ENCODE measurements at places on chromosomes 2 and 18. TPM values are rescaled to one million over a fixed set of nuclear protein-coding genes. Genes with fewer than 3 reads are reported as not detected.

DNA sequence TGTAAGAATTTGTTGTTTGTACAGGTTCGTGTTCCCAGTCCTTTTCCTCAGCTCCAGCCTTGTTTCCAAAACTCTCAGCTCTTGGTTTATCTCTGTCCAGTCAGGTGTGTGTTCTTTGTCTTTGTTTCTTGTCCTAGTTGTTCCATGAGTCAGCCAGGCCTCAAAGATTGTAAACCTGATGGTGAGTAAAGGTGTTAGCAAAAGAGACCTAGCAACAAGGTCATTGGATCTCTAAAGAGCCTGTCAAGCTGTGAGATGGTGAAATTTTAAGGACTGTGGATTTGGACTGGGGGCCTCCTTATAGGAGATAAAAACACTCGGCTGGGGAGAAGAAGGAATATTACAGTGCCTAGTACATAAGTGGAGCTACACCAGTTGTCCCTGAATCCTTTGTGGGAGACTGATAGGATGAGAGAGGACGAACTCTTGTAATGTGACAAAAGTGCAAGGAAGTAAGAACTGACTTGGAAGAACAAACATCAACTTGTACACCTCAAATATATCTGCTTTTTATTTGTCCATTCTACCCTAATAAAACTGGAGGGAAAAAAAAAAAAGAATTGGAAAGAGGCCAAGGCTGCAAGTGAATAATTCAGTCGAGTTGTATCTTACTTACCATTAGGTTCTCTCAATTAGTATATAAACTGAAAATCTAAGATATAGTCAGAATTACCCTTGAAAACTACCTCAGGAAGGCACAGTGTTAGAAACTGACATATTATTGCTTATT lies 37.2 kb downstream of the ITGA6 start:
- DNase-seq: no peak
- no peaks in the 10 kb centered on the region for H3K27me3 ChIP-seq
- H3K4me1 ChIP-seq: peaks cover 51% of the 10 kb centered on the region
- peak overlapping the region; percentile 66 for H3K27ac ChIP-seq

- no peak overlapping the region for H3K27ac ChIP-seq
- H3K4me3 ChIP-seq: no peak overlapping the region
- H3K4me1 ChIP-seq: no peaks in the 10 kb centered on the region
- H3K36me3 ChIP-seq: no peaks in the 10 kb centered on the region
Measured at GRCh38 chr2:58870704-58871103, 629.6 kb upstream of the FANCL start.

- H3K4me1 ChIP-seq: no peaks in the 10 kb centered on the region
- H3K36me3 ChIP-seq: no peaks in the 10 kb centered on the region
- no peak for DNase-seq
Measured at GRCh38 chr2:28004086-28004485, 113.6 kb downstream of the BABAM2 start.

- no peaks in the 10 kb centered on the region for H3K27me3 ChIP-seq
- H3K36me3 ChIP-seq: peaks cover 2% of the 10 kb centered on the region
- DNase-seq: no peak
- H3K4me3 ChIP-seq: no peak overlapping the region
Measured at GRCh38 chr2:43358410-43359201, 132.2 kb upstream of the ZFP36L2 start.

- H3K36me3 ChIP-seq: no peaks in the 10 kb centered on the region
- H3K4me1 ChIP-seq: no peaks in the 10 kb centered on the region
- DNase-seq: no peak
- no peak overlapping the region for H3K4me3 ChIP-seq
- no peaks in the 10 kb centered on the region for H3K27me3 ChIP-seq
- no peak overlapping the region for H3K27ac ChIP-seq
Measured at GRCh38 chr18:1296237-1296636, 391.6 kb downstream of the ADCYAP1 start.

DNA sequence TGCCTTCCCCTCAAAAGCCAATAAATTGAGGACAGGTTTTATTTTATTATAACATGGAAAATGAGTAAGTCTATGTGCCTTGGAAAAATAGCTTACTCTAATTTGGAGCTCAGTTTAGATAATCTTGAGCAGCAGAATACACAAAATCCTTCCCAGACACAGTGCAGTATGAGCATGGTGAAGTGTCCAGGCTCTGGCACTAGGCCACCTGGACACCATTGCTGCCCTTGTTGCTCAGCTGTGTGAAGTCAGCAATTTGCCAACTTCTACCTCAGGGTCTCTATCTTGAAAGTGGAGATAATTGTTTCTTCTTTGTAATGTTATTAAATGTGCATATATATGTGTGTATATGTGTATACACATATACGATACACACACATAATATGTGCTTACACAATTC lies 104.9 kb upstream of the CAVIN2 start:
- H3K4me3 ChIP-seq: no peak overlapping the region
- no peak overlapping the region for H3K27ac ChIP-seq
- H3K36me3 ChIP-seq: no peaks in the 10 kb centered on the region

DNA sequence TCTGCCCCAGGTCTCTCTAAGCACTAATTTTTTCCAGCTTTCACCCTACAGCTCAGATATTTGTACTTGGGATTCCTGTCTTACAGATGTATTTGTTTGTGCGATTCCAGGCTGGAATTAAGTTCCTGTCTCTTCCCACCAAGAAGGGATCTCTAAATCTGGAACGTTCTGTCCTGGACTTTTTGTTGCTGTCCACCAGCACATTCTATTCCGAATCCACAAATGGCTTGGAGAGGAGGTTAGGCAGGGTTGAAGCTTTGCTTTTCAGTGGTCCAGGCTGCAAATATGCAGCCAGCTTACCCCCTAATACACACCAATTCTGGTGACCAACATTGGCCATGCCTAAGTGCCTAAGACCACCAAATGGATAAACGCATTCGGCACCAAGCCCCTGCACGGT lies 315.0 kb downstream of the TNS1 start:
- H3K4me1 ChIP-seq: no peaks in the 10 kb centered on the region
- no peaks in the 10 kb centered on the region for H3K27me3 ChIP-seq
- no peak overlapping the region for H3K27ac ChIP-seq
- no peak overlapping the region for H3K4me3 ChIP-seq
- no peak for DNase-seq

GRCh38 chr2:70474256-70474848 lies 79.3 kb downstream of the TGFA start:
- H3K36me3 ChIP-seq: no peaks in the 10 kb centered on the region
- no peak overlapping the region for H3K27ac ChIP-seq
- no peak for DNase-seq
- H3K4me1 ChIP-seq: peaks cover 57% of the 10 kb centered on the region

- peaks cover 50% of the 10 kb centered on the region for H3K4me1 ChIP-seq
- no peak for DNase-seq
- no peaks in the 10 kb centered on the region for H3K27me3 ChIP-seq
- H3K36me3 ChIP-seq: peaks cover 2% of the 10 kb centered on the region
- H3K4me3 ChIP-seq: no peak overlapping the region
Measured at GRCh38 chr2:240624011-240624949, 1.0 kb upstream of the GPR35 start.

GRCh38 chr2:171391532-171391931 lies 42.3 kb downstream of the METTL8 start:
- H3K27ac ChIP-seq: no peak overlapping the region
- H3K4me3 ChIP-seq: no peak overlapping the region
- no peaks in the 10 kb centered on the region for H3K36me3 ChIP-seq
- H3K27me3 ChIP-seq: no peaks in the 10 kb centered on the region

- no peak overlapping the region for H3K27ac ChIP-seq
- no peaks in the 10 kb centered on the region for H3K36me3 ChIP-seq
- H3K4me3 ChIP-seq: no peak overlapping the region
Measured at GRCh38 chr18:31149351-31149750, 13.3 kb downstream of the DSC1 start.

- no peaks in the 10 kb centered on the region for H3K27me3 ChIP-seq
- no peak overlapping the region for H3K4me3 ChIP-seq
- H3K27ac ChIP-seq: no peak overlapping the region
Measured at GRCh38 chr2:120596191-120596811, 139.4 kb upstream of the GLI2 start.

- H3K4me3 ChIP-seq: no peak overlapping the region
- H3K27me3 ChIP-seq: no peaks in the 10 kb centered on the region
- H3K36me3 ChIP-seq: no peaks in the 10 kb centered on the region
- H3K27ac ChIP-seq: no peak overlapping the region
- DNase-seq: no peak
- no peaks in the 10 kb centered on the region for H3K4me1 ChIP-seq
Measured at GRCh38 chr2:199307461-199307860, 150.3 kb downstream of the SATB2 start.

- H3K27me3 ChIP-seq: no peaks in the 10 kb centered on the region
- DNase-seq: no peak
- no peak overlapping the region for H3K27ac ChIP-seq
- H3K4me3 ChIP-seq: no peak overlapping the region
- H3K36me3 ChIP-seq: no peaks in the 10 kb centered on the region
- H3K4me1 ChIP-seq: no peaks in the 10 kb centered on the region
Measured at GRCh38 chr2:138455691-138456090, 45.9 kb upstream of the SPOPL start.

DNA sequence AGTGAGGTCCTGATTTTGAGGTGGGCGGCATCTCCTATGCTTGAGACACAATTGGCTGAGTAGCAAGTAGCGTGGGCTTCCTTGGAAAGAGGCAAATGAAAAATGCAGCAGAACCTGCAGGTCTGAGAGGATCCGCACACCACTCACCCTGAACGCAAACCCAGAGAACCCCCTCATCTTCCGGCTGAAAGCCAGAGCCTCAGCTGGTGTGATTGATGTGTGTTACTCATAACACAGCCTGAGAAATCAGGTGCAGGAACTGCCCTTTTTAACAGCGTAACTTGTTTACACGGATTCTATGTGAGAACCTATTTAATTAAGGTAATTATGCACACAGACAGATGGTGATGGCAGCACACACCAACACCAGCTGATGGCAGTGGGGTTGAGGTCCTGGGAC lies 123.4 kb downstream of the MRO start:
- H3K27me3 ChIP-seq: no peaks in the 10 kb centered on the region
- H3K27ac ChIP-seq: no peak overlapping the region
- no peak overlapping the region for H3K4me3 ChIP-seq
- DNase-seq: no peak
- no peaks in the 10 kb centered on the region for H3K4me1 ChIP-seq
- H3K36me3 ChIP-seq: no peaks in the 10 kb centered on the region

GRCh38 chr2:19887510-19887909 lies 14.3 kb downstream of the TTC32 start:
- no peak overlapping the region for H3K4me3 ChIP-seq
- no peaks in the 10 kb centered on the region for H3K4me1 ChIP-seq

DNA sequence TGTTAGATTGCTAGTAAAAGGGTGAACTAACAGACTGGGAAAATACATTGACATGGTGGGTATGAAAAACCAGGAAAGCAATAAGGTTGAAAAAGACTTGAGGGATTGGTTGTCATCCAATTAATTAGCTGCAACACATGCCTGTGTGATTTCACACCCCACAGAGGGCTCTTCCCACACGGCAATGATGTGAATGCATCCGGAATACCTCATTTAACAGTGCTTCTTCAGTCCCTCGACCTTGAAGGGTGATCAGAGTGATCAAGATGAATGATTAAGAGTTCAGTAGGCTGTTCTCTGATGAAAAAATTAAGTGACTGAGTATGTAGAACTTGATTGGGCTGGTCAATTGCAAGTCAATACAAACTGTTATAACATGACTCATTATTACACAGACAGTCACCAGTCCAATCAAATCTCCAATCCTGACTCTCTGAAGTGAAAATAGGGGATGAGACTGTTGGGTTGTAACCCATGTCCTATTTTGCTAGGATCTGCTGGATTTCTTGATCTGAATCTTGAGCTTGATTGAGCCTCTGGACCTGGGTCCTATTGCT lies 924.9 kb upstream of the FAM98A start:
- no peaks in the 10 kb centered on the region for H3K27me3 ChIP-seq
- H3K4me1 ChIP-seq: no peaks in the 10 kb centered on the region
- H3K36me3 ChIP-seq: no peaks in the 10 kb centered on the region
- no peak overlapping the region for H3K27ac ChIP-seq
- no peak overlapping the region for H3K4me3 ChIP-seq
- DNase-seq: no peak

DNA sequence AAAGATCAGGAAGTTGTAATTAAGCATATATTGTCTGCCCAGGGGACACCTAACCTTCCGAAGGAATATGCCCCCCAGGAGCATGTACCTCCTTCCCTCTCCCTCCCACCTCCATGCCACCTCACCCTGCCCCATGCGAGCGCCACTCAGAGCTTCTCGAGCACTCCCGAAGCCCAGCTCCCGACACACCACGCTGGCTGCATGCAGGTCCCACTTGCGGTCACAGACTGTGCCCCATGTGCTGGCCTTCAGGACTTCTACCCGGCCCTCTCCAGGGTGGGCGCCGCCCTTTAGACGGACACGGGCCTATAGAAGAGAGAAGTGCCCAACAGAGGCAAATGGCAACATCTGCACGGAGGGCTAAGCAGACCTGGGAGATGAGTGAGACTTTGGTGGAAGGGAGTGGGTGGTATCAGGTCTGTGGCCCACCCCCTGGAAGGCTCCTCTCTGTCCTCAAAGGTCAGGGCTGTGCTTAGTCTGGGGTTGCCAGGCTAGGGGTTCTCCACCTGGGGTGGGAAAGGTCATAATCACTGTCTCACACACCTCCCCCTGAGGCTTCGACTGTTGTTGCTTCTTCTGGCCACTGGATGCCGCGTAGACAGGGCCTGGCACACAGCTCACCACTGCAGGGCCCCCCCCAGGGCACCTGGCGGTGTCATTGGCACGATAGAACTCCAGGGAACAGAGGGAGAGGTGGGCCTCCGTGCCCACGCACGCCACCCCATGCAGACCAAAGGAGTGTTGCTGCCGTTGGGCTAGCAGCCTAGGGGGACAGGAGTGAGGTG lies 6.6 kb downstream of the HTRA2 start:
- H3K4me1 ChIP-seq: peaks cover 4% of the 10 kb centered on the region
- H3K36me3 ChIP-seq: peaks cover 13% of the 10 kb centered on the region
- peaks cover 32% of the 10 kb centered on the region for H3K27me3 ChIP-seq
- no peak for DNase-seq

CCDC102B gene
- 6.5 TPM for total RNA-seq

EPB41L3 gene
- total RNA-seq: 3.8 TPM

CTAGE1 gene
- total RNA-seq: not detected

TCF23 gene
- not detected for total RNA-seq

SLC16A14 gene
- total RNA-seq: 0.60 TPM

FKBP7 gene
- total RNA-seq: 0.44 TPM

LYPD6B gene
- total RNA-seq: not detected

KIF5C gene
- 14.7 TPM for total RNA-seq

STARD6 gene
- not detected for total RNA-seq

GKN2 gene
- not detected for total RNA-seq

PROM2 gene
- 2.1 TPM for total RNA-seq

GCG gene
- not detected for total RNA-seq

SOWAHC gene
- total RNA-seq: 0.63 TPM

TEKT4 gene
- total RNA-seq: not detected

CPS1 gene
- total RNA-seq: 0.59 TPM
